ENCODE measurements at places on chromosomes 2 and 18.

- no peak for DNase-seq
These were observed 7.2 kb upstream of the USP34 start for GRCh38 chr2:61478086-61478485.

- DNase-seq = no peak
These were observed 213.8 kb upstream of the MGAT5 start for GRCh38 chr2:134039912-134040581.

DNA sequence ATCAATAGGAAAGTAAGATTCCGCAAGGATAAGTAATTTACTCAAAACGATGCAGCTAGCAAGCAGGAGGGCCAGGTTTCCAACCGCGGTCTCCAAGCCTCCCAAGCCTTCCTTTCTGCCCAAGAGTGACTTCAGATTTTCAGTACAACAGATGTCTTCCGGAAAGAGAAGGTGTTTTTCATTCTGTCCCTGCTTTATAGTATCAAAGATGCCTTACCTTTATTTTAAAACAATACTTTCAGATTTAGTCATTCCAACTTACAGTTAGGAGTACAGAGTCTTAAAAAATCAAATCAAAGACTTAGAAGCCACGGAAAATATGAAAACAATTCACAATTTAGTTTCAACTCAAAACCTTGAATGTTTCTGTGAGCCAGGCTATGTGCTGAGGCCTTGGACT is 43.6 kb downstream of the CYB5A start:
- DNase-seq = no peak

DNA sequence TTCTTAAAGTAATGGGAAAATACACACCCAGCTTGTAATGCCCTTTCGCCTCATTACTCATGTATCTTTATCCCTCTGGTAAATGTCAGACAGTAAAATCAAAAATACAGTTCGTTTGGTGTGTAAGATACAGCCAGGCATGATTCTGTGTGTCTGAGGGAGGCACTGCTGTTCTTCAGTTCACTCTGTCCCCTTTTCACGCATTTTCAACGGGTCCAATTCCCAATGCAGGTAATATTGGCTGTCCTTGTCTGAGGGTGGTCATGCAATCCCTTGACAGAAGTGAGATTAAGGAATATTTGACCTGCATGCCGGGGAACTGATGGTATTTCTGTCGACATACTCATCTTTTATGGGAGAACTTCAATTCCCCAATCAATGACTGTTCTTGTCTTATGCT is 587.2 kb upstream of the NXPH2 start:
- DNase-seq = no peak

GRCh38 chr18:70430501-70431173 is 141.8 kb downstream of the SOCS6 start:
- no peak for DNase-seq

- no peak for DNase-seq
These were observed 219.1 kb upstream of the STK17B start for GRCh38 chr2:196390243-196391148.
